ENCODE measurements at places on chromosomes 13 and 19.

- DNase-seq = no peak
Measured at GRCh38 chr13:91112201-91112923, 235.1 kb upstream of the MIR17HG start.

- no peak for DNase-seq
Measured at GRCh38 chr13:93797463-93797862, 570.9 kb downstream of the GPC6 start.

GRCh38 chr13:47545201-47546024 lies 455.7 kb downstream of the SUCLA2 start:
- no peak for DNase-seq

- DNase-seq = no peak
Measured at GRCh38 chr19:41910240-41910991, 17.8 kb downstream of the ERFL start.

- peak; percentile 28 for DNase-seq
Measured at GRCh38 chr13:31236211-31236786, 36.5 kb downstream of the B3GLCT start.

DNA sequence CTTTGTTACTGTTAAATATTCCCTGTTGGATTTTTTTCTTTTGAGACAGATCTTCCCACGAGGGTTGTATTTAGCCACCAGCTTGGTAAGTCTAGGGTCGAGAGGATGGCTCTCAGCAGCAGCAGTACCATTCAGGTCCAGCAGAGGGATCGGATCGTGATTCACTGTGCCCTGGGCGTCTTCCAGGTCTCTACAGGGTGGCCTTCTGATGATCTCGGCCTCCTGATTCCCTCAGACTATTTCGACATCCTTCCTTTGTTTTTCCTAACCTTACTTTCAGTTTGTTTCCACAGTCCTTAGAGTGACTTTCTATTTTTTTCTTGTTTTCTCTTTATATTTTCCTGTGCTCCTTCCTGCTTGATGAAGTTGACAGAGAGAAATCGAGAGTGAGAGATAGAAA lies 1436.9 kb downstream of the UQCRFS1 start:
- DNase-seq = no peak

DNA sequence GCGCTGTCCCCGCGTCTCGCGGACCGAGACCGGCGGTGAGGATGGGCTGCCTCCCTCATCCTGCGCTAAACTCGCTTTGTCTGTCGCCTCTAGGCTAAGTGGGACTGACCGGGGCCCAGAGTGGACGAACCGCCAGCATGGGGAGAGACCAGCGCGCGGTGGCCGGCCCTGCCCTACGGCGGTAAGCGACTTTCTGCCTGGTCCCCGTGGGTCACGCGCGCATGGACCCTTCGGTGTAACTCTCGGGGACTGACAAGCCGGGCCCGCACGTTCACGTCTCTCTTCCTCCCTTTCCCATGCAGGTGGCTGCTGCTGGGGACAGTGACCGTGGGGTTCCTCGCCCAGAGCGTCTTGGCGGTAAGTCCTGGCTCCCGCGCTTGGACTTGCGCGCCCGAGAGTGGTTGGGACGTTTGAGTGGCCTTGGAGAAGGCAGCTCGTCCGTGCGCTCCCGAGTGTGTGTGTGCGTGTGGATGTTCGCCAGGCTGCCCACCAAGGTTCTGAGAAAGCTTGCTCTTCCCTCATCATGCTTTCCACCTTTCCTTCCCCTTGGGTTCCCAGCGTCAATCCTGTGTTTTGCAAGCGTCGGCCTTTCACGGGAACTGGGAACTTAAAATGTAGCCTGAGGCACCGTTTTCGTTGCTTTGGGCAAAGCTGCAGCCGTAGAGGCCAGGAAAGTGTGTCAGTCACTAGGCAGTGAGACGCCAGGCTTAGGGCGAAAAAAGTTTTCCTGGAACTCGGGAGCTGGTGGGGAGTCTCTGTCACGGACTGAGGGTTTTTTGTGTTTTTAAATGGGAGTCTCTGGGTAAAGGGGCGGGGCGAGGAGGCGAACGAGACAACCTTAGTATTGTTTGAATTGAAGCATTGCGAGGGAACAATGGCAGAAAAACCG lies 927 bp downstream of the COL4A2 start:
- no peak for DNase-seq

GRCh38 chr19:45693106-45693788 lies 781 bp downstream of the QPCTL start:
- DNase-seq = peak; percentile 28

GRCh38 chr19:1107661-1108261 lies 4.0 kb downstream of the GPX4 start:
- no peak for DNase-seq
